ENCODE measurements at places on chromosomes 4 and X. TPM values are rescaled to one million over a fixed set of nuclear protein-coding genes. Genes with fewer than 3 reads are reported as not detected.

PABPC1L2A gene
- not detected for total RNA-seq

TMEM187 gene
- total RNA-seq, result 2.9 TPM

RHOXF1 gene
- not detected for total RNA-seq

SCRG1 gene
- 0.10 TPM for total RNA-seq

PYURF gene
- 57.6 TPM for total RNA-seq

TRPC5OS gene
- not detected for total RNA-seq

TMEM150C gene
- total RNA-seq, result 11.6 TPM
